ENCODE measurements at places on chromosomes 2 and 18.

- no peak for DNase-seq
Observed at GRCh38 chr18:40672590-40672989, 1282.4 kb upstream of the PIK3C3 start.

GRCh38 chr18:35422237-35422636 is 45.1 kb upstream of the ZNF396 start:
- DNase-seq, result no peak

DNA sequence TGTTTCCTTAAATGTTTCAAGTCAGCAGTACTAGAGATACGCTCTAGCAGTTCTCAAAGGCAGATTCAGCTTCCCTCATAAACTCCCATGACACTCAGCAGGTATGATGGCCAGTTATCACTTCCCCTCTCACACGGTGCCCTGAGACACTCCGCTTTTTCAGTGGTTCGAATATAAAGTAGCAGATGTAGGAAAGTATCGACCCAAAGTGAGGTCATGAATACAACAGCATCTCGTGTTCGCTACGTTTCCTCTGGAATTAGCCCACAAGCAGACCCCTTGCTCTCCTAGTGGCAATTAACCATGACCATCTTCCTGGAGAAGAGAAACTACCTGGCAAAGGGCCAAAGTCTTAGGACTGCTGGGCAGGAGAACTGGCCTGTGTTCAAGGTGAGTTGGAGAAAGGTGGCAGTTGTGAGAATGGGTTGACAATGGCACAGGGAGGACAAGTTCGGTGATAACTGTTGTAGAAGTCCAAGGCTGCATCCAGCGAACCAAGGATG is 9.3 kb upstream of the AGBL5 start:
- DNase-seq, result no peak

- no peak for DNase-seq
Observed at GRCh38 chr2:11032396-11032795, 120.7 kb downstream of the KCNF1 start.

DNA sequence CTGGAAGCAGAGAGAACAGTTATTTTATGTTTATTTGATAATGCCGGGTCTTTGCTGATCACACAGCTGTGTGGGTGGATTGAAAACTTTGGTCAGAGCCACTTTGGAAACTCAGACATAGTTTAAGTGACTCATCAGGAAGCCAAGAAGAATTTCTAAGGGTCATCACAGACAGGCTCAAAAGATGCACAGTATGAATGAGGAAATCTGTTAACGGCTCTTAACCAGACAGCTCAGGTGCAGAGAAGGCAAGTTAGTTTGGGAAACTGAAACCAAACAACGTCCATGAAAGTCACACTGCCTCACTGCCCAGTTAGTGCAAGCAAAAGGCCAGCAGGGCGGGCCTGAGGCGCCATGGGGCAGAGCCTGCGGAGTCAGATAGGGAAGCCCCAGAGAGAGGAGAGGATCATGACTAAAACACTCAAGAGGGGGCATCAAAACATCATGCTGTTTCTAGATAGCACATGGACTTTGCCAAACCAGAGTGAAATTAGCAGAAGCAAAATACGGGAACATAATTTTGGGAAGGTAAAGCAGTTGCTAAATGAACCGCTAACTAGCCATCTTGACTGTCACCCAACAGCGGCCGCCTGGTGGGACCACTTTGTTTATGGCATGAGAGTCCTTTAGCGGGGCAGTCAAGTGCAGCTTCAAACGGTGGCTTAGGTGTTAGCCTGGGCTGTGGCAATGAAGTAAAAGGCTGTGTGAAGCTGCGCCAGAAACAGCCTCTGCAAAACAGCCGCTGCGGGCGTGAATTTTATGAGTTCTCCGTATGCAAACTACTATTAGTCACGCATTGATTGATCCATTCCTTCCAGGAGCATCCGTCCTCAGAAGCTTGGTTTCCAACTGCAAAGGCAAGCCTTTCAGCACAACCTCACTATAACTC is 101.2 kb downstream of the KCTD18 start:
- DNase-seq, result peak; percentile 56

GRCh38 chr2:20972792-20973565 is 70.9 kb downstream of the APOB start:
- DNase-seq, result no peak

DNA sequence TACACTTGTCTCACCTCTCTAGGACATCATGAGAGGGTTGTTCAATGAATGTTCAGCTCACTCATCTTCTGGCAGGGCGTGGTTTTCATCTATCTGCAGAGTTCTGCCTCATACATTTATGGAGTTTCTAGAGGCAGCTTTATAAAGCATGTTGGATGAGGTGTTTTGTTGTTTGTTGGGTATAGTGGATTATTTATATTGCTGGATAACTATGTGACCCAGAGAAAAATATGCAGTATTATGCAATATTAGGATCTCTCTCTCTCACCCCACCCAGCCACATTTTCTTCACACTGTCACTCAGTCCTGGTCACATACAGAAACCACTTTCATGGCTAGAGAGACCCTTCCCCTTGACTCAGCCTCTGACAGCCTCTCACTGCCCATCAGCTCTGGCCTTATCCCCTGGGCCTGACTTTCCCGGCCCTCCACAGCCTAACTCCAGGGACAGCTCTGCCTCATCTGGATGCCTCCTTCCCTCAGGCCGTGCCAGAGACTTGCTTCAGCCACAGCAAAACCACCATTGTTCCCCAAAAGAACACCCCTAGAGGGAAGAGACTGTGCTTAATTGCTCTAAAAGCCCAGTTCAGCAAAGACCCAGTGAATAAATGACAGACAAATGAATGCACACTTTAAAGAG is 260.3 kb downstream of the MYCN start:
- DNase-seq, result no peak

GRCh38 chr18:65073060-65073550 is 677.7 kb upstream of the CDH7 start:
- no peak for DNase-seq

DNA sequence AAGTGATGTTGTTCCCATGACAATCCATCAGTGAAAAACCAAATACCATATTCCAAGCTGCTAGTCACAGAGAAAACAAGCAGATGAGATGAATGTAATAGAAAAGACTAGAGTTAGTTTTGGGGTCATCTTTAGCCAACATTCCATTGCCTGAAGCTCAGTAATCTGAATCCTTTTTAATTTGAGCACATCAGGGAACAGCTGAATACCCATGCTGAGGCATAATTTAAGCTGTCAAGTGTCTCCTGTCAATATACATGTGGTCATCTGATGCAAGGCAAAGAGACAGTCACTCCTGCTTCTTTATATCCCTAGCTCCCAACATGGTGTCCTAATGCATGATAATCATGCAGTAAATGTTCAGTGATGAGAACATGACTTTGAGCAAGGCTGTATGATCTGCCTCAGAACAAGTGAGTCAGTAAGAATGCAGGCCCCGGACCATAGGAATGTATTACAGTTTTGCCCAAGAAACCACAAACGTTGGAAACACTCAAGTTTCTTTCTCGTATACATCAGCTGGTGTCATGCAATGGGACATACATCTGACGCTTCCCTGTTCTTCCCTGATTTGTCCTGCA is 48.0 kb downstream of the CDK15 start:
- peak; percentile 80 for DNase-seq

DNA sequence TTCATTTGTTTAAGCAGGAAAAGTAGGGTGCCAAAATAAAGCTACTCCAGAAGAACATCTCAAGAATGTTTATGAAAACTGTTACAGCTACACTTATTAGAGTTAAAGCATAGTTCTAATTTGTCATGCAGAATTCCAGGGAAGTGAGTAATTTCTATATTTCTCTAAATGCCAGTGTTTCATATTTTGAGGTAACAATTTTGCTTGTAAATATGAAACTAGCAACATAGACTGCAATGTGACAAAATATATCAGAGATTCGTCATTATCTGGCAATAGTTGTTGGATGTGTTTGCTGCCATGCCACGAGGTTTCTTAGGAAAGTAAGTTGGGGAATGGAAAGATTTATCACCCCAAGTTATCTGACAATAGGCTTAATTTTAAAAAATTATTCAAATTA is 424.1 kb upstream of the ZEB2 start:
- DNase-seq, result peak; percentile 23

- no peak for DNase-seq
Observed at GRCh38 chr18:39058386-39059000, 1492.9 kb upstream of the CELF4 start.

DNA sequence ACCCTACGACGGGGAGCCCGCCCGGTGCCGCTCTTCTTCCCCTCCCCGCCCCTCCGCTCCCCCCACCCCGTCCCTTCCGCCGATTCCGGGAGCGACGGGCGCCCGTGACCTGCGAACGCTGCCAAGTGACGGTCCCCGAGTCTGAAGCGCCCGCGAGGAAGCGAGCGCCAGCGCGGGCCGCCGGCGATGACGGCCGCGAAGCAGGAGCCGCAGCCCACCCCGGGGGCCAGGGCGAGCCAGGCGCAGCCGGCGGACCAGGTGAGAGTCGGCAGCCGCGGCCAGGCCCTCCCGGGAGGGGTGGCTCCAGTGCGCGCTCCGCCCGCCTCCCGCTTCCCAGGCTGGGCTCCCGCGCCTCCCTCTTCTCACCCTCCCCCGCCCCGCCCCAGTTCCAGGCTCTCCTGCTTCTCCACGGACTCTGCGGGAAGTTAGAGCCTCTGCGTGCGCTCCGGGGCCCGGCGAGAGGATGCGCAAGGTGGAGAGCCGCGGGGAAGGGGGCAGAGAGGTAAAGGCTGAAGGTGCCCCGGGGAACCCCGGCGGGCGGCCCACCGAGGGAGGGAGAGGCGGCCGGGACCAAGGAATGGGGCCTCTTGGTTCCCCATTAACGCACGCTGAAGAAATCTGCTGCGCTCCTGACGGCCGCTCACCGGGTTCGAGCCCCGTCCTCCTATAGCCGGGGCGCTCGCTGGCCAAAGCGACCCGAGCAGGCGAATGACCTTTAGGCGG is 719.5 kb downstream of the DPP10 start:
- no peak for DNase-seq

GRCh38 chr2:210633699-210634098 is 77.3 kb downstream of the CPS1 start:
- DNase-seq, result no peak

DNA sequence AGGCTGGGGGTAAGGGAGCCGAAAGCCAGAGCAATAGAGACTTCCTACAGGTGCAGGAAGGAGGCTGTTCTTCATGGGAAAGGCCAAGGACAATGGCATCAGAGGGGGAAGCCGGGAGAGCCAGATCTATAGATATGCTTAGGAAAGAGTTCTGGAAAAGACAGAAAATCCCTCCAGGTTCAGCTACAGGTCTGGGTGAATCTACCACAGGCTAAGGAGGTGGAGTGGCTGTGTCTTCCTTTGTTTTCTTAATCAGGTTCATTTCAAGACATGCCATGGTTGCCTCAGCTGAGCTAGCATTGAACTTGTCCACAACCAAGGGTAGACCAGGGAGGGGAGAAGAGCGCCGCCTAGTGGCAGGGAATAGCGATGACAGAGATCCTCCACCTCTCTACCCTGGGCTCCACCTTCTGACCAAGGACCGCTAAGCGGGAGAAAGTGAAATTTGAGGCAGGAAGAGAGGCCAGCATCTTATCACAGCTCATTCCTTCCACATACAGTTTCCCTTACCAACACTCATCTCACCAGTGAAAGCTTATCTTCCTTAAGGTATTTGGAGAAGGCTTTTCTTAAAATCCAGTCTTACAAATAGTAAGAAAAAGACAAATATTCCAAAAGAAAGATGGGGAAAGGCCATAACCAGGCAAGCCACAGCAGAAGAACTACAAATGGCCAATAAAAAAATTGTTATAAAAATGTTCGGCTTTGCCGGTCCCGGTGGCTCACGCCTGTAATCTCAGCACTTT is 74.2 kb downstream of the VIT start:
- DNase-seq, result peak; percentile 82

DNA sequence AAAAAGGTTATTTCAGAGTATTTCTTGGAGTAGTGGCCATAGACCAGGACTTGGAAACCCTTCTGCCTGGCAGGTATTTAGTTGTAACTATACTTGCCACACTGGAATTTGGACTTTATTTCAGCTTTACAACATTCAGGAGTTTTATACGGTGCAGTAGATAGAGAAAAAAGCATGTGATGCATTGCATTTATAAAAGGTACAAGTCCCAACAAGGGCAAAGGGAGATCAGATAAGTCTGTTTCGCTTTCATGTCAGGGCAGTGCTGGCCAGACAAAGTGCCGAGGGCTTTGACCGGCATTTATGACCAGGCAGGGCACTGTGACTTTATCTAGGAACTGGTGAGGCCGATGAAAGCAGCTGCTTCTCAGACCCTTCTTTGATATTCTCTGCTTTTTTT is 145.4 kb downstream of the RTN4 start:
- DNase-seq, result no peak

DNA sequence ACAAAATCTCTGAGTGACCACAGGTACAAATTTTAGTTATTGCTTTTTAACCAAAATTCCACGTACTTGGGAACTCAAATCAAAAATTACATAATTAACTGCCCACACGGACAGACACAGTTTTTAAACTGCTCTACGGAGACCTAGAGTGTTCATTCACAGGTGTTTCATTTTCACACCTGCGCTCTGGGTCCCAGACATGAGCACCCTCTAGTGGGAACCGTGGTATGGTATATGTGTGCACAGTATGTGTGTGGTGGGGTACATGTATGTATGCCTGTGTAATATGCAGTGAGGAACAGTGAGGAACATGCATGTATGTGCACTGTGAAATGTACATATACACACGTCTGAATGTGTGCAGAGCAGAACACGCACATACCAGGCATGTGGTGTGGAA is 65.0 kb downstream of the PPP4R1 start:
- DNase-seq, result no peak

GRCh38 chr2:44250376-44250775 is 24.9 kb upstream of the SLC3A1 start:
- DNase-seq, result no peak

- DNase-seq, result no peak
Observed at GRCh38 chr2:122710049-122710448, 954.6 kb downstream of the TSN start.

DNA sequence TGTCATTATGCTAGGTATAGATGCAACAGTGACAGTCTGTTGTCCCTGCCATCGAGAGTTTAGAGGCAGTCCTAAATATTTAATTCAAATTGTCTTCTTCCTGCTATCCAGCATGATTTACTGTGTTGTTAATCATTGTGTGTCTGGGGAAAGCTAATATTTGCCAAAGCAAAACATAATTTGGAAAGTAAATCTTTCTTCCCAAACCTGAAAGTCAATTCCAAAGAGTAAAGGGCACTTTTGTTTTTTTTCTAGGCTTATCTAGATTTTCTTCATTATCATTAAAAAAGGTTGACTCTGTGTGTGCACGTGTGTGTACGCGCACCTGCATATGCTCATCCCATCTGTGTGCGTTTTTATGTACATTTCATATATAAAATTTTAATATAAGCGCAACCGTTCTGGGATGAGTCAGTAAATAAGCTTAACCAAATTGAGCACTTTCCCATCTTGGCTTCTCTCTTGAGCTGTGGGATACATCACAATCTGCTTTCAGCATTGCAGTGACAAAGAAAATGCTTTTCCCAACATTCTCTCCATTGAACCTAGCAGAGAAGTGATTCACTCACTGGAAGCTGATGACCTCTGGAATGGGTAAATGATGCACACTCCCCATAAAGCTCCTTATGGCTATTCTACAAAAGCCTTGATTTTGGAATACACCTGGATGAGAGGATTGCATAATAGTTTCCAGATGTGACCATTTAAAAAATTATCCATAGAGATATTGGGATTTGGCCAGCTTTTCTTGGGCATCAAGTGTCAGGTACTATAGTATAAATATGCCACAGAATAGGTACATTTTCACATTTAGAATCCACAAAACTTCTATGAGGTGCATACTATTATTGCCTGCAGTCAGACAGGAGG is 488.4 kb downstream of the ADCYAP1 start:
- DNase-seq, result no peak

- DNase-seq, result no peak
Observed at GRCh38 chr2:239392072-239392357, 8.8 kb downstream of the HDAC4 start.
